ENCODE measurements at places on chromosomes 5 and 9. TPM values are rescaled to one million over a fixed set of nuclear protein-coding genes. Genes with fewer than 3 reads are reported as not detected.

Gene RASGRF2
- 13.9 TPM for total RNA-seq

DNA sequence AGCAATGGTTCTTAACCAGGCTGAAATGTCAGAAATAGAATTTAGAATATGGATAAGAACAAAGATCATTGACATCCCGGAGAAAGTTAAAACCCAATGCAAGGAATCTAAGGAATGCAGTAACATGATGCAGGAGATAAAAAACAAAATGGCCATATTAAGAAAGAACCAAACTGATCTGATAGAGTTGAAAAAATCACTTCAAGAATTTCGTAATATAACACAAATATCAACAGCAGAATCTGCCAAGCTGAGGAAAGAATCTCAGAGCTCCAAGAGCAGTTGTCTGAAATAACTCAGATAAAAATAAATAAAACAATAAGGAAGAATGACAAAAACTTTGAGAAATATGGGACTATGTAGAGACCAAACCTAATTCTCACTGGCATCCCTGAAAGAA is 37.8 kb upstream of the TAS2R1 start:
- DNase-seq: no peak

DNA sequence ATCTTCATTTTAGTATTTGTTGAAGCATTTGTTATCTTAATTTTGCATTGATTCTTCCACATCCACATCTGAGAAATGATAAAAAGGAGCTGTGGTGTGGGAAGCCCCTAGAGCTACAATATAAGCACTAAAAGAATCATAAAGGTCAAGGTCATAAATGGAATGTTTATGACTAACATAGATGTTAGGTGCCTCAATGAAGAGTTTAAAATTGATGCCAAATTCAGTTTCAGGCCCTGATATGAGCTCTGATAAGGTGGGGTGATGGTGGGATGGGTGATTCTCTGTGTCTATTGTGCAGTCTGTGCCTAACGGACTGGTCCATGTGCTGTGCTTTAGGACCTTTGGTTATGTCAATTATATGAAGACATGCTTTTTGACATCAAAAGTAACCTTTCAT is 61.2 kb upstream of the CAMK4 start:
- DNase-seq: no peak

- DNase-seq: no peak
Measured at GRCh38 chr5:40871177-40871576, 30.0 kb downstream of the CARD6 start.

DNA sequence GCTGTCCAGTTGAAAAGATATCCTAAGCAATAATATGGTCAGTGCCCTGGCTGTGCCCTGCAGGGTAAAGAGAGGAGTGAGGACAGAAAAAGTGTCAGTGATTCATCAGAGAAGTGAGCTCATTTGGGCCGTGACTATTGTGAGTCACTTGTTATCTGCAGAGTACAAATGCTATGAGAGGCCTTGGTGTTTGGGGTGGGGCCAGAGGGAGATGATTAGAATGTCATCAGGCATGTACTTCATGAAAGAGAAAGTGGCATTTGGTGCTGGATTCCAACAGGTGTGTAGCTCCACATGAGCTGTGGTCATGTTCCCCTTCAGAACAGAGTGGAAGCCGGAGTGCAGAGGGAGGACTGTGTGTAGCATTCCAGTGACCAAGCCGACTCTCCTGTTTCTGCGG is 174.1 kb downstream of the KDM4C start:
- no peak for DNase-seq

- DNase-seq: no peak
Measured at GRCh38 chr5:34570721-34571676, 85.1 kb upstream of the RAI14 start.

GRCh38 chr5:179825655-179826182 is 5.0 kb downstream of the SQSTM1 start:
- no peak for DNase-seq

GRCh38 chr9:129511285-129511900 is 109.5 kb downstream of the C9orf50 start:
- DNase-seq: no peak

DNA sequence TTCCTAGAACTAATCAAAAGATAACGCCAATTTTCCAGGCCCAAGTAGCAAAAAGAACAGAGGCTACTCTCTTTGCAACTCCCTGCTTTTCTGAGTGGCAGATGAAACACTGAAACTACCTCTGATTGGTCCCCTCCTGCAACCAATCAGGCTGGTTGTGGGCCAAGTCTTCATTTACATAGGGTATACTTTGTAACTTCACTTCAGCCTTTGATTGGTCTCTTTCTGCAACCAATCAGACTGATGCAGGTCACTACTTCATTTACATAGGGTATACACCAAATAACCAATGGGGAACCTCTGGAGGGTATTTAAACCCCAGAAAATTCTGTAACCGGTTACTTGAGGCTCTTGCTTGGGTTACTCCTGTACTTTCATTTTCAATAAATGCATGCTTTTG is 289.6 kb downstream of the MED10 start:
- DNase-seq: no peak

DNA sequence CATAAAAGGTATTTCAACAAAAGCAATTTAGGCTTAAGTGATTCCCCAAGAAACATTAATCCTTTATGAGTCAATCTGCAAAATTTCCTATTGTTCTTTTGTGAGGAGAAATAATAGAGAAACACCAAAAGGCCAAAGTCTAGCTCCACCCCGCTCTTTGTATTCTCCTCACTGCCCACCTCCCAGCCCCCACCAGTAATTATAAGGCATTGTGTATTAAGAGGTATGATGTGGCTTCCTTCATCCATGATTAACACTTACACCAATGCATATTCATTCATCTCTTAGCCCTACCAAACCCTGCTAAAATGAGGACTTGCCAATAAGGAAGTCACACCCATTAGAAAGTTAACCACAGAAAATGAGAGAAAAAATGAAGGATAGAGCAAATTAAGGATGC is 105.3 kb upstream of the SPATA31D4 start:
- no peak for DNase-seq
